ENCODE measurements at places on chromosomes 7 and 10.

GRCh38 chr7:153103202-153103601 lies 343.6 kb downstream of the ACTR3B start:
- DNase-seq, result no peak

- no peak for DNase-seq
These were observed 36.0 kb upstream of the SEMA3E start for GRCh38 chr7:83684928-83685327.

- DNase-seq, result no peak
These were observed 110.3 kb downstream of the BMPER start for GRCh38 chr7:34015651-34016050.

DNA sequence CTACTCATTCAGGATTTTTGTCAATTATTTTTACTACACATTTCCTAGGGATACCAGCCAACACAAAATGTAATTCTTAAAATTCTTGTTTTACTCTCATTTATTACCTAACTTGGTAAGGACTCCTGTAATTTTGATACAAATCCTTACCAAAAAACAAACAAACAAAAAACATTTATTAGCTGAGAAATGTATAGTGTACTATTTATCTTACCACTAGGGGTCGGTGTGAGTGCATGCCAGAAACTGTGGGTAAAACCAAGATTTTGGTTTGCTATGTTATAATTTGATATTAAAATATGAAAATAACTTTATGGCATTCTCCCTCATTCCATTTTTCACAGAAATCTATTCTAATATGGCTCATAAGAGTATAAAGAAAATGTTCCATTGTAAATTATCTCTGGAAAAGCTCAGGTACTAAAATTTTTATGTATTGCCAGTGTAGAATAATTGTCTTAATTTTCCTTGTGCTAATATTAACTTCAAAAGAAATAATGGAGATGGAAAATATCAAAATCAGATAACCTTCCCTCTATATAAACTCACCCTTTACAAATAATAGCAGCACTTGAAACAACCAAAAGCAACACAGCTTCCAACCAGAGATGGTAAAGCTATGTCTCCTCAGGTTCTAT lies 290.8 kb upstream of the PCDH15 start:
- DNase-seq, result peak; percentile 55

GRCh38 chr7:30446266-30446665 lies 32.3 kb downstream of the NOD1 start:
- no peak for DNase-seq

GRCh38 chr7:129163875-129164544 lies 19.5 kb downstream of the TSPAN33 start:
- peak; percentile 86 for DNase-seq

DNA sequence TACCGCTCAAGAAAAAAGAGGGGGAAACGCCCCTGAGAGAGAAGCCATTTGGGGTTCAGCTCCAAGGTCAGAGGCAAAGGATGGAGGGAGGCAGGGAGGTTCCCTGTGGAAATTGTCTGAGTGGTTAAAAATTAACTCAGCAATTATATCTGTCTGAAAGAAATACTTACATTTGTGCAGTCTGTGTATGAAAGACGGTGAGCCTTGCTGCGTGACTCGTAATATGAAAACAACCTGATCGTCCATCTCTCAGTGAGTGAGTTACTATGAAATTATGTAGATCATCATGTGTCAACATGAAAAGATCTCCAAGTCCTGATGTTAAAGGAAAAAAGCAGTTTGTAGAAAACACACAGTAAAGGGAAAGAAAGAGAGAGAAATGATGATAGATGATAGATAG lies 67.2 kb upstream of the FAM204A start:
- no peak for DNase-seq

GRCh38 chr10:30028006-30028737 lies 31.2 kb downstream of the JCAD start:
- DNase-seq, result peak; percentile 58

DNA sequence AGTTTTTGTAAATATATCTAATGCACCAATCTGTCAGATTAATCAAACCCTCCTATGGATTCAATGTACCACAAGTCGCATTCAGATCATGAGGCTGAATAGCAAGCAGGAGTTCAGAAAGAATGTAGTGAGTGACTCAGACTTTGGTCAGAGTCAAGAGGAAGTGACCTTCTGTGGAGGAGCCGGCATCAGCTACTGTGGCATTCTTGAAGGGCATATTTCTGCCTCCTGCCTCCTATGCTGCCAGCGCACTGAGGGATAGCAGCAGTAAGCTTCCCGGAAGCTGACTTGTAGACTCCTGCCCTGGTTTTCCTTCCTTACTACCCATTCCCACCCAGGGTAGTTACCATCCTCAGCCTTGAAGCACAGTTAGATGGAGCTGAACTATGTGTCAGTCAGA lies 867.5 kb downstream of the NRG3 start:
- no peak for DNase-seq
